HFFc6 (cell line): ENCODE measurements at places on chromosomes 5 and 9. TPM values are rescaled to one million over a fixed set of nuclear protein-coding genes. Genes with fewer than 3 reads are reported as not detected.

The FOXD1 gene
- total RNA-seq = 39.1 to 50.4 TPM (median 45.9 TPM) in 3 replicates

DNA sequence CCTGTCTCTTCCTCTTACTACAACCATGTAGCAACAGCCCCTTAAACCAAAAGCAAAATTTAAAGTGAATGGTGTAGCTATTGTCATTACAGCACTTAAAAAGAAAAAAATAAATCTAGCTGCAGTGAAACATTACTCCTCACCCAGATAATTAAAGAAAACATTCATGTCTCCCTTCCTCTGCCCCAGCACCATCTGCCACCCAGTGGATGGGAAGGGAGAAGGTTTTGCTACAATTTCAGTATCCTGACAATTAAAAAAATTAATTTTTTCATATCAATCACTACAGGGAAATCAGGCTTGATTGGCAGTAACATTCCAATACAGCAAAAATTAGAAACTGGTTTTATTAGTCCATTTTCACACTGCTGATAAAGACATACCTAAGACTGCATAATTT lies 147.4 kb upstream of the PUM3 start:
- no peak for DNase-seq

GRCh38 chr5:50684721-50685120 lies 18.3 kb downstream of the PARP8 start:
- no peak for DNase-seq

GRCh38 chr9:91192381-91193086 lies 169.2 kb downstream of the AUH start:
- peak; percentile 9 for DNase-seq

GRCh38 chr5:73938280-73938937 lies 312.4 kb downstream of the ARHGEF28 start:
- DNase-seq = peak; percentile 94

- no peak for DNase-seq
Measured at GRCh38 chr5:150356575-150357294, 762 bp upstream of the TCOF1 start.

DNA sequence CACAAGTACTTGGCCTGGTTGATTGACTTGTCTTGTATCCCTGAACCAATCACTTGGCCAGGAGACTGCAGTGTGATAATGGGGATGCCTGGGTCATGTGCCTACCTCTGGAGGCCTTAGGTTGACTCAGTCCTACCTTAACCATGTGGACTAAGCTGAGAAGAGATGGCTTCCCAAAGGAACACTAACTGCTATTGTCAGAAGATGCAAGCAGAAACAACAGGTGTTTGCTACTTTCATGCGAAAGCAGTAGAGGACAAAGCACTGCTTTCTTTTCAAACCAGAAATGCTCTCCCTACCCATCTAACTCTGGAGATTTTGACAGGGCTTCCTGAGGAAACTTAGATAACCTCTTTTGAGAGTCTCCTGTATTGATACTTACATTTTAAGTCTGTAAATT lies 22.9 kb downstream of the CDK7 start:
- no peak for DNase-seq

The CMBL gene
- 30.4 to 37.8 TPM (median 35.4 TPM) in 3 replicates for total RNA-seq

The AHRR gene
- total RNA-seq = 30.9 to 56.9 TPM (median 45.1 TPM) in 3 replicates
